ENCODE measurements at places on chromosomes 1 and 21. TPM values are rescaled to one million over a fixed set of nuclear protein-coding genes. Genes with fewer than 3 reads are reported as not detected.
A peak's percentile ranks its signal among the peaks of the same experiment; 100 is the strongest.

DNA sequence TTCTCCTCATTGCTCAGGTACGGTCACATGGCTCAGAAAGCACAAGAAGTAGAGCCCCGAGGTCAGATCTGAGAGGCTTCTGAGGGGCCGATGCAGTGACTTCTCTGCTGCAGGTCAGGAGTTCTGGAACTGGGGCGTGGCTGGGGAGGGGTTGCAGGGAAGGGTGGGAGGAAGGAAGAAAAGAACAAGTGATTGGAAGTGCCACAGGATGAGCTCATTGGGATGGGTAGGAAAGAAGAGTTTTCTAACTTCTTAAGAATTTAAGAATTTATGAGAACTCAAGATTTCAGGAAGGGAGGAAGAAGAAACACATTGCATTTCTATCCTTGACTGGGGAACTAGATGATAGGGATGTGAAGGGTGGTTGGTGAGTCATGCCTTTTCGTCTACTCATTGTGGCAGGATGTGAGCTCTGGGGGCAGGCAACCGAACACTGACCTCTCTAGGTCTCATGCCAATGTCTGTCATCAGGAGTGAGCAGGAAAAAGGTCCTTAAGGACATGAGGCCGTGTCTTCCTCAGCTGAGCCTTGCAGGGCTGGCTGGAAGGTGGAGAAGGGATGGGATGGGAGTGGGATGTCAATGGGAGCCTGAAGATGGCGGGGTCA lies 497 bp downstream of the FCRLB start:
- no peak overlapping the region for H3K27ac ChIP-seq
- peaks cover 12% of the 10 kb centered on the region for H3K4me1 ChIP-seq
- H3K36me3 ChIP-seq = no peaks in the 10 kb centered on the region
- no peaks in the 10 kb centered on the region for H3K27me3 ChIP-seq
- H3K4me3 ChIP-seq = no peak overlapping the region
- no peak for DNase-seq

GRCh38 chr21:36859744-36860501 lies 106.5 kb downstream of the HLCS start:
- no peak overlapping the region for H3K4me3 ChIP-seq
- H3K4me1 ChIP-seq = peaks cover 3% of the 10 kb centered on the region
- H3K36me3 ChIP-seq = no peaks in the 10 kb centered on the region
- no peaks in the 10 kb centered on the region for H3K27me3 ChIP-seq

DNA sequence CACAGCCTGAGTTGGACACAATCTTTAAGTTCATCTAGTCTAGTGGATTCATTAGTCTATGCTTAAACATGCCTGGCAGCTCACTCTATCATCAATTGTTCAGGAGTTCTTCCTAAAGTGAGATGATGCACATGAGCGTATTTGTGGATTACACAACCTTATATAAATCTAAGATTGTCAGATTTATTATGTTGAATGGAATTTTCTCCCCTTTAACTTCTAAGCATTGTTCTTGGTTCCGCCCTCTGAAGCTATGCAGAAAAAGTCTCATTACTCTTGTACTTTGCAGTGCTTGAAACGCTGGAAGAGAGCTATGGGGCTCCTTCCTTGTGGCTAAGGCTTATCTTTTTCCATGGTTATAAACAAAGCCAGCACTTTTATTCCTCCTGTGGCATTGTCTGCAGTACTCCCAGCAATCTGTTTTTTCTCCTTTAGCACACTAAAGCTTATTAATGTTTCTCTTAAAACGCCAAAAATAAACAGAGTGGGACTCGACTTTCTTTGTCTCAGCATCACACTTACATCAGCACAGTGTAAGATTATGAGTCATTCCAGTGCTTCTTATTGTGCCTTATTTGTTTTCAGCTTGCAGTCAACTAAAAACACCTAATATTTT lies 316.8 kb upstream of the CAMK1G start:
- no peak for DNase-seq
- H3K4me3 ChIP-seq = no peak overlapping the region
- H3K27me3 ChIP-seq = no peaks in the 10 kb centered on the region
- no peaks in the 10 kb centered on the region for H3K36me3 ChIP-seq

GRCh38 chr1:65045022-65045817 lies 78.9 kb upstream of the JAK1 start:
- no peaks in the 10 kb centered on the region for H3K36me3 ChIP-seq
- no peaks in the 10 kb centered on the region for H3K27me3 ChIP-seq
- H3K4me1 ChIP-seq = no peaks in the 10 kb centered on the region
- H3K27ac ChIP-seq = no peak overlapping the region
- H3K4me3 ChIP-seq = no peak overlapping the region
- DNase-seq = no peak

The NEXN gene
- total RNA-seq = 120 TPM

The GPR25 gene
- total RNA-seq = not detected

DNA sequence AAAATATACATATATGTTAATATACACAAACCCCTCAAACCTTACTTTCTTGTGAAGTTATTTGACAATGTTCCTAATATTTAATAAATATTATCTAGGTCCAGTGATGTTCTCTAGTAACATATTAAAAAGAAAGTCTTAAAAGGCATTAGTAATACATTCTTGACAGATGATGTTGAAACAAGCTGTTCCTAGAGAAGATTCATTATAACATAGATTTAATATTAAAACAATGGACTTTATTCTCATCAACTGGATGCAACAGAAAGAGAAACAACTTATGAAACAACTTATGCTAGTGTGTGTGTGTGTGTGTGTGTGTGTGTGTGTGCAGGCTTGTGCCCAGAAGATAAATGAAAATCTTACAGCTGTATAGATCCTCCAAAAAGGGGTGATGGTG lies 68.5 kb upstream of the PLXNA2 start:
- no peaks in the 10 kb centered on the region for H3K36me3 ChIP-seq
- no peak overlapping the region for H3K27ac ChIP-seq

DNA sequence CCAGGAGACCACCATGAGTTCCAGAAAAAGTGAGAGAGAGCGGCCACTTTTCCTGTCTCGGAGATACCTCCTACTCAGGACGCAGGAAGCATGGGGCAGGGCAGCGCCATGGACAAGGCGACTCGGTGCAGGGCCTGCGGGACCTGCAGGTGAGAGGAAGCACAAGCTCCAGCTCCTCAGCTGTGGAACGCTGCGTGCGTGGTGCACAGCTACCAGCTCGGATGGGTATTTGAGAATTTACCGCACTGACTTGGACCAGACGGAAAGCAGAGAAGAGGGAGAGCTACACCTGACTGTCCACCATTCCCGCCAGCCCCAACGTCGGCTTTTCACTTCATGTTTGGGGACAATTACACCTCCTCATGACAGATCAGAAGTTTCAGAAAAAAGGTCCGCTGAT lies 8.2 kb upstream of the CDK11A start:
- H3K36me3 ChIP-seq = peaks cover 11% of the 10 kb centered on the region
- H3K4me1 ChIP-seq = no peaks in the 10 kb centered on the region
- no peak overlapping the region for H3K4me3 ChIP-seq
- no peak for DNase-seq
- no peaks in the 10 kb centered on the region for H3K27me3 ChIP-seq

DNA sequence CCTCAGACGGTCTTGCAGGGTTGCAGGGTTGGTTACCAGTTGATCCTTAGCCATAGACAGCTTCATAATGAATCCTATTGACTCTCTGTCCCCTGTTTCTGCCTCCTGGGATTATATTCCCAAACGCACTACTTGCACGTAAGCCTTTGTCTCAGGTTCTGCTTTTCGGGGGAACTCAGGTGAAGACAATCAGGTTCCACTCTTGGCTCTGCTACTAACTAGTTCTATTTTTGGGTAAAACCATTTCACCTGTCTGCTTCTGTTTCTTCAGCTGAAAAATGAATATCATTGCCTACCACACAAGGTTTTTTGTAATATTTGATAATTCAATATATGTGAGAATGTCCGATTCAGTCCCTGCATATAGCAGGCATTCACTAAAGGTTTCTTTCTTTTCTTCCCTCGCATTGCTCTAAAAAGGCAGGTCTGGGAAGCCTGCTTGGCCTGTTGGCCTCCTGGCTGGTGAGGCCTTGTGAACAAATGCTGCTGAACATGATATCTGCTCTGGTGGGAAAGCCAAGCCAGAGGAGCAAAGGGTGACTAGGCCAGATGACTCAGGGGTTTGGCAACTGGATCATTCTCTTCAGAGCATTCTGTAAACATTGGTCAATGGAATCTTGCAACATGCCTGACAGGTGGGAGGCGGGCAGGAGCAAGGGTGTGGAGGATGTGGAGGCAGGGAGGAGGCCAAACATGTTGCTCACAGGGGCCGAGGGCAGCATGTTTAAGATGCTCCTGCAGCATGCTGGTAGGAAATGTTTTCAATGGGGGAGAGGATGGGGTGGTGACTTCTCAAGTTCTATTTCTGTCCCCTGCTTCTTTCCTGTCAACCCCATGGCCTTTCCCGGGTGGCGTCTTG lies 23.8 kb downstream of the IER5 start:
- peaks cover 15% of the 10 kb centered on the region for H3K4me1 ChIP-seq
- no peaks in the 10 kb centered on the region for H3K36me3 ChIP-seq
- H3K27me3 ChIP-seq = no peaks in the 10 kb centered on the region
- DNase-seq = peak; percentile 86

DNA sequence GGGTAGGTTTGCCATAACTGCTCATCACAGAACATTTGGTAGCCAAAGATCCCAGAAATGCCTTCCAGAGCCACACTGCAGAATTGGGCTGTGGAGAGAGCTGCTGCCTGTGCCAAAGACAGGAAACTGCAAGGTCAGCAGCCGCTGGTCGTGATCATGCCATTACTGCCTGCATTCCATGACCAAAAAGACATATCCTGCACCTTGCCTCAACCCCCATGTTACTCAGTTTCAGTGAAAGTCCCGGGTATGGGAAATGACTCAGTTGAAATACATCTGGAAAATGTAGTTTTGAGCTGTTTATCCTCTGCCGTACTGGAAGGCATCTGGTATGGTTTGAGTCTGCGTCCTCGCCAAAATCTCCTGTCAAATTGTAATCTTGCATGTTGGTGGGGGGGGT lies 161.7 kb downstream of the FCRL5 start:
- H3K36me3 ChIP-seq = no peaks in the 10 kb centered on the region
- H3K4me3 ChIP-seq = no peak overlapping the region
- no peaks in the 10 kb centered on the region for H3K4me1 ChIP-seq

DNA sequence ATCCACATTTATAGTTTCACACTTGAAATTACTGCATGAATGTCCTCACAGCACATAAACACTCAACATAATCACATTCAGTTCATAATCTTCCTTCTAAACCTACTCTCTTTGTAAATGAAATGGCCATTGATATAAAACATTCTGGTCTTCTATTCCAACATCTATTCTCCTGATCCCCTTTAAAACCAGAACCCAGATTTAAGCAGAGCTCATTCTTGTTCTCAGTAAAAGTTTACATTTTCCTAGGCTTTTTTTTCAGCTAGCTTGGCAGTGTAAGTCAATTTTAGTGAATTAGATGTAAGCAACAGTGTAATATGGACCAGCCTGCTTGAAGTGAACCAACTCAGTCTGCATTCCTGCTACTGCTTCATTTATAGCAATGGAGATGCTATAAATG lies 460.7 kb upstream of the RGS18 start:
- H3K27ac ChIP-seq = no peak overlapping the region
- no peaks in the 10 kb centered on the region for H3K36me3 ChIP-seq
- H3K4me1 ChIP-seq = no peaks in the 10 kb centered on the region
- no peak overlapping the region for H3K4me3 ChIP-seq

- H3K36me3 ChIP-seq = no peaks in the 10 kb centered on the region
- H3K27ac ChIP-seq = no peak overlapping the region
- no peak overlapping the region for H3K4me3 ChIP-seq
- no peaks in the 10 kb centered on the region for H3K27me3 ChIP-seq
- no peak for DNase-seq
- H3K4me1 ChIP-seq = peaks cover 7% of the 10 kb centered on the region
Measured at GRCh38 chr1:198241553-198241952, 84.8 kb downstream of the NEK7 start.
